A549 treated with DMSO at 1 μM for 4 hours (cell line): ENCODE measurements at places on chromosomes 2 and 18. TPM values are rescaled to one million over a fixed set of nuclear protein-coding genes. Genes with fewer than 3 reads are reported as not detected.

Gene TRIM54
- total RNA-seq: 0.33 to 0.73 TPM (median 0.46 TPM) in 5 replicates

Gene BMP10
- total RNA-seq: not detected in 5 replicates

Gene FSHR
- total RNA-seq: not detected in 5 replicates

Gene SERPINB12
- total RNA-seq: not detected in 5 replicates

Gene SCLY
- 19.7 to 26.6 TPM (median 23.2 TPM) in 5 replicates for total RNA-seq

Gene NEB
- total RNA-seq: 0.14 to 0.31 TPM (median 0.18 TPM) in 5 replicates

Gene UGT1A1
- 0.68 to 0.96 TPM (median 0.88 TPM) in 5 replicates for total RNA-seq

Gene TAF1B
- total RNA-seq: 23.4 to 46.5 TPM (median 27.1 TPM) in 5 replicates

Gene GALR1
- total RNA-seq: not detected in 5 replicates

Gene ELOA2
- total RNA-seq: not detected in 5 replicates

Gene CPLX4
- not detected in 5 replicates for total RNA-seq

Gene CCDC178
- total RNA-seq: not detected in 5 replicates

Gene TEKT4
- not detected in 5 replicates for total RNA-seq

Gene ARHGAP25
- total RNA-seq: 0.13 to 0.21 TPM (median 0.16 TPM) in 5 replicates

Gene PLGLB2
- total RNA-seq: 0.29 to 0.49 TPM (median 0.45 TPM) in 5 replicates

Gene FANCL
- total RNA-seq: 23.5 to 31.6 TPM (median 27.5 TPM) in 5 replicates

Gene TUBA3D
- total RNA-seq: not detected in 5 replicates

Gene CTAGE1
- total RNA-seq: not detected in 5 replicates

Gene PKDCC
- total RNA-seq: 24.5 to 32.9 TPM (median 29.4 TPM) in 5 replicates

Gene NT5DC4
- not detected in 5 replicates for total RNA-seq

Gene IL36G
- total RNA-seq: not detected in 5 replicates

Gene UGP2
- total RNA-seq: 76.8 to 94.9 TPM (median 81.6 TPM) in 5 replicates

Gene TEX44
- not detected in 5 replicates for total RNA-seq

Gene TAF4B
- total RNA-seq: 5.2 to 7.0 TPM (median 5.3 TPM) in 5 replicates

Gene PAX3
- not detected in 5 replicates for total RNA-seq

Gene CCDC68
- 3.2 to 5.8 TPM (median 3.9 TPM) in 5 replicates for total RNA-seq

Gene TMEM247
- total RNA-seq: not detected in 5 replicates

Gene ACOXL
- total RNA-seq: not detected in 5 replicates

Gene DAW1
- 1.6 to 2.7 TPM (median 1.7 TPM) in 5 replicates for total RNA-seq

Gene NOSTRIN
- 1.4 to 2.2 TPM (median 1.9 TPM) in 5 replicates for total RNA-seq

Gene TUBB8B
- 0.14 TPM in 1 of 5 replicates, not detected in the others for total RNA-seq

Gene PDE11A
- total RNA-seq: 0.21 to 0.99 TPM (median 0.40 TPM) in 5 replicates

Gene TSPYL6
- total RNA-seq: not detected in 5 replicates

Gene RESP18
- total RNA-seq: not detected in 5 replicates

Gene GRHL1
- total RNA-seq: 1.2 to 1.7 TPM (median 1.2 TPM) in 5 replicates

Gene FN1
- 133 to 252 TPM (median 158 TPM) in 5 replicates for total RNA-seq

Gene OTOS
- total RNA-seq: 0.21 TPM in 1 of 5 replicates, not detected in the others

Gene DQX1
- total RNA-seq: 0.08 to 0.12 TPM (median 0.11 TPM) in 3 of 5 replicates, not detected in the others

Gene TMEM37
- total RNA-seq: 1.6 to 2.0 TPM (median 1.9 TPM) in 5 replicates

Gene FNDC4
- 3.3 to 5.0 TPM (median 4.2 TPM) in 5 replicates for total RNA-seq

Gene BCL2
- 0.48 to 0.84 TPM (median 0.71 TPM) in 5 replicates for total RNA-seq

Gene L3MBTL4
- 0.07 to 0.08 TPM in 2 of 5 replicates, not detected in the others for total RNA-seq

Gene RELCH
- 12.8 to 14.7 TPM (median 14.1 TPM) in 5 replicates for total RNA-seq

Gene RBKS
- total RNA-seq: 6.5 to 8.8 TPM (median 7.3 TPM) in 5 replicates

Gene FAP
- 0.08 to 0.15 TPM (median 0.11 TPM) in 3 of 5 replicates, not detected in the others for total RNA-seq

Gene MARCHF4
- total RNA-seq: 58.8 to 70.6 TPM (median 63.7 TPM) in 5 replicates

Gene SLC9A2
- total RNA-seq: 2.7 to 4.3 TPM (median 3.6 TPM) in 5 replicates

Gene INHA
- 0.38 to 0.57 TPM (median 0.52 TPM) in 5 replicates for total RNA-seq

Gene TCF23
- not detected in 5 replicates for total RNA-seq

Gene HOXD13
- total RNA-seq: 0.22 to 0.32 TPM (median 0.24 TPM) in 5 replicates

Gene HMSD
- 0.23 to 1.9 TPM (median 0.35 TPM) in 4 of 5 replicates, not detected in the other for total RNA-seq

Gene IHH
- total RNA-seq: 0.14 to 0.20 TPM (median 0.15 TPM) in 5 replicates

Gene KCNK3
- 1.2 to 1.6 TPM (median 1.4 TPM) in 5 replicates for total RNA-seq

Gene LAMA1
- 0.06 to 0.31 TPM (median 0.11 TPM) in 5 replicates for total RNA-seq

Gene ARHGAP28
- total RNA-seq: 0.03 to 0.37 TPM (median 0.09 TPM) in 5 replicates
